ENCODE measurements at places on chromosomes 2 and 18.

DNA sequence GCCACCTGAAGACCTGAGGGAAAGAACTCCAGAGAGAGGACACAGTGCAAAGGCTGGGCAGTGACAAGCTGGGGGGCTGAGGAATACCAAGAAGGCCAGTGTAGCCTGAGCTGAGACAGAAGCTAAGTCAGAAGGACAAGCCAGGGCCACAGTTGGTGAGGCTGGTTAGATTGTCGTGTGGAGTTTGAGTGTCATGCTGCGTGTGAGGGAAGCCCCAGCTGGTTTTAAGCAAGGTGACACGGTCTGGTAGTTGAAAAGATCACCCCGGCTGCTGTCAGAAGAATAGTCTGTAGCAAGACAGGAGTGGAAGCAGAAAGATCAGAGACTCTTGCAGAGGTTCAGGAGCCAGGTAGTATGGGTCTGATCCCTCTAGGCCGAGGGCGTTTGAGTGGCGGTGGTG, 50.6 kb upstream of the RMDN2 start:
- no peaks in the 10 kb centered on the region for H3K36me3 ChIP-seq
- H3K27me3 ChIP-seq: no peaks in the 10 kb centered on the region
- no peak overlapping the region for H3K27ac ChIP-seq
- DNase-seq: no peak
- no peak overlapping the region for H3K4me3 ChIP-seq

DNA sequence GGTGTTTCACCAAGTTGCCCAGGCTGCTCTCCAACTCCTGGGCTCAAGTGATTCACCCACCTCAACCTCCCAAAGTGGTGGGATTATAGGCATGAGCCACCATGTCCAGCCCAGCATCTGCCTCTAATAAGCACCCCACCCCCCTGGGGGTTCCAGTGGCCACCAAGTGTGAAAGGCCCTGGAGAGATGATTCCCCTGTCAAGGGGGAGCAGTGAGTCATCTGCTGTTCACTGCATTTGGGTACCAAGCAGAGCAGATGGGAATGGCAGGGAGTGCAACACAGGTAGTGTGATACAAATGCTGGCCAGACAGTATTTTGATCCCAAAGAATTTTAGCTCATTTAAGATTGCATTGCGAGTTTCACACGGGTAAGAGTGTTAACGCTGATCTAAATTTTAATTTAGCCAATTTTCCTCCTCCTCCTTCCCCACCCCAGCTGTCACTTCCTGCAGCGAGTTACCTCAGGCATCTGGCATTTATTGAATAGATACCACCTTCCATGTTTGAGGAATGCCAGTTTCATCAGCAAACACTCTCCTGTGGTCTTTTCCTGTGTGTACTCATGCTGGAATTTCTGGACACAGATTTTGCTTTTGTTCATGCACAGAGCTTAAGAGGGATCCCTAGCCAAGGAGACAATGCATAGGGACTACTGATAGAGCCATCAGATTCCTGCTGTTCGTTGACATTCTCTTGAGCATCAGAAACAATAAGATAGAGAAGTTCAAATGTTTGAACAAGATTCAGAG, 32.4 kb upstream of the NCK2 start:
- H3K4me1 ChIP-seq: no peaks in the 10 kb centered on the region
- DNase-seq: no peak
- no peaks in the 10 kb centered on the region for H3K27me3 ChIP-seq
- no peak overlapping the region for H3K27ac ChIP-seq

- no peak for DNase-seq
- H3K27me3 ChIP-seq: no peaks in the 10 kb centered on the region
- H3K4me3 ChIP-seq: no peak overlapping the region
- H3K4me1 ChIP-seq: peaks cover 9% of the 10 kb centered on the region
These were observed 6.9 kb upstream of the MAP4K4 start for GRCh38 chr2:101690547-101691152.

GRCh38 chr2:205975082-205975949, 110.7 kb downstream of the INO80D start:
- no peak for DNase-seq
- H3K36me3 ChIP-seq: no peaks in the 10 kb centered on the region
- no peak overlapping the region for H3K27ac ChIP-seq
- H3K4me3 ChIP-seq: no peak overlapping the region
- no peaks in the 10 kb centered on the region for H3K4me1 ChIP-seq
- H3K27me3 ChIP-seq: no peaks in the 10 kb centered on the region

Data from right atrium auricular region (tissue), 2 donors.